ENCODE measurements at places on chromosomes 5 and 9.

- DNase-seq: no peak
Observed at GRCh38 chr5:137782055-137782454, 27.9 kb upstream of the HNRNPA0 start.

GRCh38 chr9:34623374-34624235, 3.3 kb upstream of the DCTN3 start:
- DNase-seq: no peak

- DNase-seq: no peak
Observed at GRCh38 chr5:153699035-153699434, 208.6 kb downstream of the GRIA1 start.

DNA sequence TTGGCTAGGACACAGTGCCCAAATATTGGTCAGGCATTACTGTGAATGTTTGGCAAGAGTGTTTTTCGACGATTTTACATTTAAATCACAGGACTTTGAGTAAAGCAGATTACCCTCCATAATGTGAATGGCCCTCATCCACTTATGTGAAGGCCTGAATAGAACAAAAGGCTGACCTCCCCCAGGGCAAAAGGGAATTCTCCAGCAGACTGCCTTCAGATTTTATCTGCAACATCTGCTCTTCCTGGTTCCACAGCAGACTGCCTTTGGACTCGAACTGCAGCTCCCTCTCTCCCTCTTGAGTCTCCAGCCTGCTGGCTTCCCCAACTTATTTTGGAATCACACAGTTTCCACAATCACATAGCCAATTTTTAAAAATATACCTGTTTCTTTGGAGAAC, 7.1 kb upstream of the TMEM215 start:
- no peak for DNase-seq

- DNase-seq: no peak
Observed at GRCh38 chr9:115456515-115456914, 338.6 kb upstream of the TNC start.

- DNase-seq: no peak
Observed at GRCh38 chr5:123874600-123875201, 362.7 kb downstream of the CSNK1G3 start.

DNA sequence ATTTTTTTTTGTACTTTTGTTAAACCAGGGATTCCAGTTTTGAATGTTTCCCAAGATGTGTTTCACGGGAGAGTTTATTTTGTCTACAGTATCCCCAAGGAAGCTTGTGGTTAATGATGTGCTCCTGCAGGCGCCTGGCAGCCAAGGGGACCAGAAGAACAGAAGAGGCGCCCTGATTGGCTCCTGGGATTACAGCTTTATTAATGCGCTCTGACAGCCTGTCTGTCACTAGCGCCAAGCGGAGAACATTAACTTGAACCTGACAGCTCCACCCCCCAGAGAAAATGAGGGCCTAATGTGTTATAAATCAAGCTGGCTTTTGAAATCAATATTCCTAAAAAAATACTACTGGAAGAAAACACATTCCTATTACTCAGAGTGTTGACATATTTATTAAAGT, 5.0 kb upstream of the FBXL7 start:
- no peak for DNase-seq

DNA sequence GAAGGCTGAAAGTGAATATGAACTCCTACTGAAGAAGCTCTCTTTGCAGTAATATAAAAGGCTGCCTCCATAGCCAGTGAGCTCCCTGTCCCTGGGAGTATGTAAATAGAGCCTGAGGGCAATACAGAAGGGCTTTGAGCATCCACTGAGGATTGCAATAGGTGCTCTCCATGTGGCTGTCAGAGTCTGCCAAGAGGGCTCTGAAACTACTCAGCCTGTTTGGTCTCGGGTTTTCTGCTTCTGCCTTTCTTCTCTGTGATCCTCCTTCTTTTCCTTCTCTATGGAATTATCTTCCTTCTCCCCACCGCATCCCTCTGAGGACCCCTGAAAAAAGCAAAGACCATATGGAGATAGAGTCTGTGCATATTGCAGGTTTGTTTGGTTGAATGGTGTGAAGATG, 69.4 kb downstream of the PCDH1 start:
- no peak for DNase-seq

GRCh38 chr5:153559926-153560325, 69.5 kb downstream of the GRIA1 start:
- no peak for DNase-seq

DNA sequence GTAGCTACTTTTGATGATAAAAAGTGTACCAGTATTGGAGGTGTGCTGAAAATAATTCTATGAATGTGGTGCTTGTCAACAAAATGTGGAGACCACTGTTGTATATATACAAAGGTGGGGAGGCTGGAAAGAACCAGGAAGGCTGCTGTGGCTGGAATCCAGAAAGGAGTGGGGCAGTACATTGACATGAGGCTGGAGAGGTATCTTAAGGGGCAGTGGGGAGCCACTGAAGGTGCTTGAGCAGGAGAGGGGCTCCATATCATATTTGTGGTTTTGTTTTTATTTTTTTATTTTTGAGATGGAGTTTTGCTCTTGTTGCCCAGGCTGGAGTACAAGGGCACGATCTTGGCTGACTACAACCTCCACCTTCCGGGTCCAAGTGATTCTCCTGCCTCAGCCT, 87.9 kb upstream of the NEURL1B start:
- DNase-seq: no peak
